CD4-positive, alpha-beta T cell treated with Interleukin-10 for 1 hour (primary cell): ENCODE measurements at places on chromosomes 7 and 10.

GRCh38 chr7:101173752-101174244, 6.3 kb downstream of the NAT16 start:
- DNase-seq, result peak; percentile 74

- peak; percentile 41 for DNase-seq
Observed at GRCh38 chr7:76358011-76358480, 745 bp downstream of the YWHAG start.

DNA sequence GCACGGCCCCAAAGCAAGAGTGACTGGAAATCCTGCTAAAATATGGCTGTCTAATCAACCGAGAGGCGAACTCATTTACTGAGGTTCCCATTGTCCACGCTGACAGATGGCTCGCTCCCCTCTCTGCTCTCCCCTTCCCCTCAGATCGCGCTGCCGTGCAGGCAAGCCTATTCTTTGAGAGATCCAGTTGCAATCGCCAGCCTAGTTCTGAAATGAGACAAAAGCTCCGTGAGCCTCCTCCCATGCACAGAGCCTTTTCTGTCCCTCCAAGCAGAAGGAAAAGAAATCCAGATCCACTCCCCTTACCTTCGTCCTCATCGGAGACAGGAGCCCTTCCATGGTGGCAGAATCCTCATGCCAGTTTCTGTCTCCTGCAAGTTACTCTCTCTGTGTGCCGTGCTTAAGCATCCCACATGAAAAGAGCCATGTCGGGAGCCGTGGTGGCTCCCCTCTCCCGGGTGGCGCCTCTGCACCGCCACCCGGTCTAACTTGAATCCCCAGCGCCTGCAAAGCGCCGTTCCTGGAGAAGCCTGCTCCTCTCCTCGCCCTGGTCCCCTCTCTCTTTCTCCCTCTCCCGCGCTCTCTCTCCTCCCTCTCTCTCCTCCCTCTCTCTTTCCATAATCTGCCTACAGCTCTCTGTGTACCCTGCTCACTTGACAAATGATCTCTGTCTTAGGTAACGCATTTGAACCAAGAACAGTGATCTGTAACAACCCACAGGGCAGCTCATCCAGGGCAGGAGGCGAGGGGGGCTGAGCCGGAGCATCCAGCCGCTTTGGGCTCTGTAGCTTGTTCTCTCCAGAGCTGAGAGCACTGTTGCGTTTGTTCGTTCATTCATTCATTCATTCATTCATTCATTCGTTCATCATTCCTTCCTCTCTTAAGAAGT, 156.8 kb downstream of the FRMD4A start:
- no peak for DNase-seq

DNA sequence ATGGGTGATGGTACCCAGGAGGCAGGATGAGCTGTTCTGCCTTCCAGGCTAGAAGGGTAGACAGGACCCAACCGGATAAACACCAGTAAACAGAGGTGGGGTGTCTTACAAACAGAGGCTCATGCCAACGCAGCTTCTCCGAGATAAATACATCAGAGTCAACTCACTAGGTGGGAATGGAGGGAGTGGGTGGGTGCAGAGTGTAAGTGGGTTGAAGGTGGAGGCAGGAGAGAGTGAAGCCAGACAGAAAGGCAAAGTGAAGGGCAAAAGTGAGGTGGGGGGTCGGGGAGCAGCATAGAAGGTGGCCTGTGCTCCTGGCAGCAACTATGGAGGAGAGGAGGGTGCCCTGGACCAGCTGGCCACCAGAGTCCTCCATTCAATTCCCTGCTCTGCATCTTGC, 40.4 kb upstream of the COL13A1 start:
- DNase-seq, result no peak

GRCh38 chr7:34011017-34011695, 105.8 kb downstream of the BMPER start:
- DNase-seq, result no peak

- no peak for DNase-seq
Observed at GRCh38 chr7:33221390-33221789, 92.0 kb downstream of the BBS9 start.

GRCh38 chr7:40311307-40311706, 176.5 kb downstream of the SUGCT start:
- DNase-seq, result no peak

GRCh38 chr10:97002670-97003069, 170.6 kb downstream of the LCOR start:
- no peak for DNase-seq

DNA sequence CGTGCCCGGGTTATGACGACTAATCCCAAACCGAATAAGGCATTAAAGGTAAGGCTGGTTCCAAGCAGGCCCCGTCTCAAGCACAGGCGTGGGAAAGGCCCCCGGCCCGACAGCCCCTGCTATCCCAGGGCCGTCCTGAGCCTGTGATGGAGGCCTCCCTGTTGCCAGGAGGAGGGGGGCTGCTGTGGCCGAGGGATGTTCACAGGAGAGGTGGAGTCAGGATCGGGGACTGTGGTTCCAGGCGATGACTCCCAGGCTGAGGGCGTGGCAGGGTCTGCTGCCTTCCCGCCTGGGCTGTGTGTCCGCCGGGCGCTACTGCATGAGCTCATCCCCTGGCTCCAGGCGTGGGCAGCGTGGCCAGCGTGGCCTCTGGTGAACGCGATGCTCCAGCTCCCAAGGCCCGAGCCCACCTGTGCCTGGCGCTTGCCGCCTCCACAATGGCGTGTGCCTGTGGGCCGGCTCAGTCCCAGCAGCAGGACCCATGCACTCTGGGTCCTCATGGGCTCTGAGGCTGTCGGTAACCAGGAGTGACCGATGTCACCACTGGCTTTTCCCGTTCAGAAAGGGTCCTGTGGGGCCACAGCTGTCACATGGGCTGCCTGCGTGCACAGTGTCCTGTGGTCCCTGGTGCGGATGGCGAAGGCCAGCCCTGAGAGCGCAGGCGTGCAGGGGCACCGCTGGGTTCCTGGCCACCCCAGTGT, 8.8 kb downstream of the MAFK start:
- no peak for DNase-seq

- DNase-seq, result no peak
Observed at GRCh38 chr10:80351220-80351619, 5.3 kb downstream of the DYDC1 start.

DNA sequence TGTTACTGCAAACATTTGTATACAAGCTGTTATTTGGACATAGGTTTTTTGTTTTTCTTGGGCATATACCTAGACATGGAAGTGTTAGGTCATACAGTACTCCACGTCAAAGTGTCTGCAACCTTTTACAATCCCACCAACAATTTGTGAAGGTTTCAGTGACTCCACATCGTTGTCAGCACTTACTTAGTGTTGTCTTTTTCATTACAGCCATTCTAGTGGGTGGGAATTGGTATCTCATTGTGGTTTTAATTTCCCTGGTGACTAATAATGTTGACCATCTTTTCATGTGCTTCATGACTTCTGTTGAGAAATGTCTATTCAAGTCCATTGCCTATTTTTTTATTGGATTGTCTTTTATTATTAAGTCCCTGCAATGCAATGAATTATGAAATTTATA, 95.0 kb downstream of the UBE3C start:
- DNase-seq, result no peak

- DNase-seq, result no peak
Observed at GRCh38 chr7:151806204-151806603, 70.7 kb downstream of the PRKAG2 start.

GRCh38 chr7:142782922-142783900, 12.4 kb downstream of the PRSS2 start:
- DNase-seq, result peak; percentile 86

DNA sequence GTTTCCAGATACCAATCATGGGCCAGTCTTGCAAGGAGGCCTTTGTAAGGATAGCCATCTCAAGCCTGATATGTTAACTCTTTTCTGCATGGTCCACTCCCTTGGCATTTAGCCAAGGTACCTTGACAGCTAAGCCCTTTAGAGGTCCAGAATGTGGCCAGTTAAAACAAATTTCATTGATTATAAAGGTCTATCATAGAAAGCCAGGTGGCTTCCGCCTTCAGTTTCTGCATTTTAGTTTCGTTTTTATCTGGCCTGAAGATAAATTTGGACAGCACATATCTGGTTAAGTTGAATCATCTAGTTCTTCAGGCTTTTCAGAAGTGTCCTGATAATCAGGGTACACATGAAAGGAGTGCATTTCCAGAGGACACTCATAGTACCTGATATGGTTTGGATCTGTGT, 30.7 kb downstream of the ANKIB1 start:
- no peak for DNase-seq

- DNase-seq, result no peak
Observed at GRCh38 chr7:151086802-151087244, 548 bp downstream of the AGAP3 start.

GRCh38 chr10:8074881-8075280, 20.4 kb downstream of the GATA3 start:
- DNase-seq, result no peak

- DNase-seq, result no peak
Observed at GRCh38 chr7:72441791-72442190, 29.7 kb upstream of the CALN1 start.

DNA sequence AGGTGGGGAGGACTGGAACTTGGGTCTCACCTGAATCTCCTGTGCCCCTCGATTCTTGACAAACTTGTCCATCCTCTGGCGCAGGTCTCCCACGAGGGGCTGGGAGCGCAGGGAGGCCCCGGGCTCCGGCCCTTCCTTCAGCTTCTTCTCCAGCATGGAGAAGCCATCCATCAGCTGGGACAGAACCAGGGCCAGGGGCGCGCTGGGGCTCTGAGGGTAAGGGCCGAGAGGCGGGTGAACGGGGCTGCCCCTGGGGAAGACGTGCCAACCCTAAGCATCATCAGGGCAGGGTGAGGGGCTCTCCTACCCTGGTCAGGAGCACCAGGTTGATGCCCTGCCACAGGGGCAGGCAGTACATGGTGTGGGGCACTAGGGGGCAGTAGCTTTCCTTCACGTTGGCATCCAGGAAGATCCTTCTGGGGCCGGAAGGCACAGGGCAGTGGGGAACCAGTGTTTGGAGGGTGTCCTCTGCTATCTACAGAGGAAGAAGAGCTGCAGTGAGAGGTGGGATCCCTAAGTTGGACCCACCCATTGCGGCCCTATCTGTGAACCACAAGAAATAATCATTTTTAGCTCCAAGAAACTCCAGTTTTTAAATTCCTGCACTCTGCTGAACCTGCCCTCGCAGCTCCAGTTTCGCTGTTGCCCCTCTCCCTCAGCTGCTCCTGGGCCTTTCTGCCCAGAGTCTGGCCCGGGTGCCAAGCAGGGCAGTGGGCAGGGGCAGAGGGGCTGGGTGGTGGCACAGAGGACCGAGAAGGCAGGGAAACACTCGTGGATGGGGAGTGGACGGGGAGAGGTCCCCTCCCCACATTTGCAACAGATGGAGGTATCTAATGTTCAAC, 10.8 kb upstream of the PYROXD2 start:
- peak; percentile 57 for DNase-seq

- DNase-seq, result no peak
Observed at GRCh38 chr7:137992550-137993394, 9.1 kb downstream of the CREB3L2 start.

DNA sequence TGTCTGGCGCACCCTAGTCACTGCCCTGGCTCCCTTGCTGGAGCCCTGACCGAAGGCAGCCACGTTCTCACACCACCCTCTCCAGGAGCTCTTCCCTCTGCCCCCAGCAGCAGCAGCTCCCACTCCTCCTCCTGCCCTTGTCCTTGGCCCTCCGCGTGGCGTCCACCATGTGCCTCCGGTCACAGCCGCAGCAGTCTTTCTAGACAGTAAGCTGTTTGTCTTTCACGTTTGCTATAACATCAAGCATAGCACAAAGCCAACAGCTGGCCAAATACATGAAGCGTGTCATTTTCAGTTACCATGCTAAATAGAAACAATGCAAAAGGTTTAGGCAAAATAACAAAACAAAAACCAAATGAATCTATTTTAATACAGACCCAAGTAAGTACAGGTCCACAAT, 3.3 kb downstream of the PITRM1 start:
- DNase-seq, result no peak

GRCh38 chr10:93471110-93471651, 11.0 kb downstream of the MYOF start:
- no peak for DNase-seq

GRCh38 chr10:93535293-93535692, 31.2 kb upstream of the FFAR4 start:
- no peak for DNase-seq

- no peak for DNase-seq
Observed at GRCh38 chr10:32041290-32042028, 14.8 kb downstream of the KIF5B start.

DNA sequence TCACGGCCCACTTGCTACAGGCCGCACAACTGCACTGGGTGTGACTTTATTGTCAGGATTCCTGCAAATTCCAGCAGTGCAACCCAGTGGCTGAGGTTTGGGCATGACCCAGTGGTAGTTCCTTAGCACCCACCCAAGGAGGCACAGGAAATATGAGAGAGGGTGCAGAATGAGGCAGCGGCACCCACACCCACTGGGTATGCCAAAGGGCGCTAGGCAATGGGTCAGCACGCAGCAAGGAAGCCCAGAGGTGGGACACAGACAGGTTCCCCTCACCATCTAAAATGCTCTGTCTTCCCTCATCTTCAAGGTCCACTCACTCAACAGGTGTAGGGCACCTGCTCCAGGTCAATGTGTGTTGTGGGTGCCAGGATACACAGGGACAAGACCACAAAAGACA, 357.8 kb upstream of the MKI67 start:
- DNase-seq, result no peak

- DNase-seq, result no peak
Observed at GRCh38 chr10:10644008-10644646, 373.5 kb upstream of the CELF2 start.
